ENCODE measurements at places on chromosomes 7 and 10.

GRCh38 chr7:74708569-74709275 lies 51.2 kb downstream of the GTF2I start:
- DNase-seq = no peak

DNA sequence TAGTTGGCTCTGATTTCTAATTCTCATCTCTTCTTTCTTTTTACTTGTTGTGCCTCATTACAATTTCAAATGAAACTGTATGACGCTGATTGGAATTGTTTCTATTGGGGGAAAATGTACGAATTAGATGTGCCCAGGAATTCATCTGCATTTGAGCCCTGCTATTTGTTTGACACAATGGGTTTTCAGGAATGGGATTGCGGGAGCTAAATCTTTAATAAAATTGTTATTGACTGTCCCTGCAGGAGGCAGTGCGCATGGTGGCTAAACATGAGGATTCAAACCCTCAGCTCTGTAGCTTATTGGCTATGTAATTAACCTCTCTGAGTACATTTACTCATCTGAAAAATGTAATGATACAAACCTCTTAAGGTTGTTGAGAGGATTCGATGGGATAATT lies 181.6 kb downstream of the NXPH1 start:
- DNase-seq = no peak

DNA sequence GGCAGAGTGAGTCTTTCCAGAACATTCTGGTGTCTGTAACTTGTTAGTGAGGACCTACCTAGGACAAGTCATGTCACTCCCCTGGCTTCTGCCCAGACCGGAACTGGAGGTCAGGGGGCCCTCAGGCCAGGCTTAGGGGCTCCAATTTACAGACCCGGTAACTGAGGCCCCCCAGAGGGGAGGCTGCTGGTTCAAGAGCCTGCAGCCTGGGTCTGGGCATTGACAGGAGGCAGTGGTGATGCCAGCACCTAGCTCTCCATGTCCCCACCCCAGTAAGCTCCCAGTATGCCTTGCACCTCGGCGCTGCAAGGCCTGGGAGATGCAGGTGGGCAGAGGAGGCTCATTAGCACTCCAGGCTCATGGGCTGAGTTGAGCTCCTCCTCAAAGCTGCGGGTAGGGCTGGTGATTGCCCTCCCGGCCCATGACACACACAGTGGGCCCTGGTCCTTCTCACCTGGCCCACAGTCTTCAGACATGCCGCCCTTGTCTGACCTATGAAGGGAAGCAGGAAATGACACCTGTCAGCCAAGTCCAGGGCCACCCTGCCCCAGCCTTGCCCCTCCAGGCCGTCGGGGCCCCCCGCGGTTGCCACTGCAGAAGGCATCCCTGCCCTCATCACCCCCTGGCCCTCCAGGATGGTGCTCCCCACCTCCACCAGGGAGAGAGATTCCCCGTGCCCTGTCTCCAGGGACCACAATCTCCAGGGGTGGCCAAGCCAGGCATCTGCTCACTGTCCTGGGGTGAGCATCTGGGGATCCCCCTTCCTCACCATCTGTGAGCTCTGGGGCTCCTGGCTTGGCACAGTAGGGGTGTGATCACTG lies 88.3 kb upstream of the TMEM248 start:
- DNase-seq = no peak

DNA sequence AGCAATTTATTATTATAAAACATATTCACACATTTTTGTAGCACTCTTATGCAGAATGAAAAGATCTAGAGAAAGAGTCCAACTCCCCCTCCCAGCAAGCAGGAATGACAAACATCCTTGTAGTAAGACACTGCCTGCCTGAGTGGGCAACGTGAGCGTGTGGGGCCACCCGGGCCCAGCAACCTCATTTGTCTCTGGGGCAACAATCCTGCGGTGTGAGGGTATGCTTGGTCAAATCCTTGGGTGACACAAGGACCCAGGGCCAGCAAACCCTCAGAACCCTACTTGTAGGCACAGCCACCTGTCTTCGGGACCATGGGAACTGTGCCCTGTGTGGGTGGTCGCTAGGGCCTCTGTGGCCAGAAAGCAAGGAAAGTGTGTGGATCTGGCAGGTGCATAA lies 10.7 kb downstream of the RHEB start:
- DNase-seq = no peak

- DNase-seq = no peak
Measured at GRCh38 chr10:69276503-69276902, 1.8 kb upstream of the HK1 start.

- no peak for DNase-seq
Measured at GRCh38 chr10:114432566-114433093, 28.3 kb upstream of the AFAP1L2 start.

GRCh38 chr10:67506083-67506756 lies 189.8 kb downstream of the CTNNA3 start:
- no peak for DNase-seq

GRCh38 chr7:36871863-36872262 lies 147.6 kb upstream of the AOAH start:
- no peak for DNase-seq

DNA sequence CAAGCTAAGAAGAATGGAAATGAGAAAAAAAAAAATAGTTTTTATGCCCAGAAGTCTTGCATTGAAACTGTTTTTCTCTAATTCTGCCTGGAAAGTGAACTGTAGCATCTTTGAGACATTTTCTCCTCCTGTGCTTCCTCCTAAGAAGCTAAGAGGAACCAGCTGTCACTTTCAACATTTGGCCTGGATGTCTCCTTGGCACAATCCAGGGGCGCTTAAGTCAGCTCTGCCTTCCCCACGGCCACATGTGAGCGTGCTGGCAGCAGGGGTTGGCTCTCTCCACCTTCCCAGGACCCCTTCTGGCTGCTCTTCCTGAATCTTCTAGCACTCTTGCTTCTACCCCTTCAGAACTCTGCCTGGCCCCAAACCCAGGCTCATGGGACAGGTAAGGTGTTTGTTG lies 289.6 kb upstream of the ADARB2 start:
- DNase-seq = no peak

- DNase-seq = no peak
Measured at GRCh38 chr10:59626523-59626869, 83.2 kb downstream of the SLC16A9 start.

- DNase-seq = no peak
Measured at GRCh38 chr7:27148031-27148755, 619 bp upstream of the HOXA6 start.

DNA sequence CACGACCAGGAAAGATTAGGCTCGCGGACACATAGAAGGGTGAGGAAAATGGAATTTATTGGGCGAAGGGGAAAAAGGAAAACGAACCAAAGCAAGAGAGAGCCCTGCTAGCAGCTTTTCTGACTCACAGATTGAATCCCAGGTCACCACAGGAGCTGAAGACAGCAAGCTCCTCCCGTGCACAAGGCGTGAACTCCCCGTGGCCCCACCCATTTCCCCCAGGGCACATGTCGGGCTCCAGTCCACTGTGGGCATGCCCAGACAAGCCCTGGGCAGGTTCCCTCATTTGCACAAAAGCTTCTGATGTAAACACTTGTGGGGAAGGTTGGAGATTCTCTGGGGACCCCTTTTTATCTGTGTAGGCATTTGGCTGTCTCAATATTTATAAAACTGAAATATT lies 582.4 kb downstream of the SUGCT start:
- DNase-seq = no peak

DNA sequence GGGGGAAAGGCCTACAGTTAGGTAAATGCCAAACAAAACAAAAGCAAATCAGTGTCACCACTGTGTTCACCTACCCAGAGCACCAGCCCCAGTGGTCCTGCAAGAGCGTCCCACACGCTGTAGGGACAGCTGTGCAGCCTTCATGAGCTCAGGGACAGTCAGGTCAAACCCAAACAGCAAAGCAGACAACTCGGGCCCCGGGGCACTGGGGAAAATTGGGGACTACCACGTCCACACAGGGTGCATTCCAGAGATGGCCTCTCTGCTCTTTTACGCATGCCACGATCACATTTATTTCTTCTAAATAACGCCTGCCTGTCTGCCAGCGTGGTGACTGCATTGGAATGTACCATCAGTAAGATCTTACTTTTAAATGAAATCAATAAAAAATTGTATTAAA lies 21.7 kb downstream of the EBF3 start:
- DNase-seq = no peak

- no peak for DNase-seq
Measured at GRCh38 chr10:132182591-132182990, 4.2 kb upstream of the DPYSL4 start.

DNA sequence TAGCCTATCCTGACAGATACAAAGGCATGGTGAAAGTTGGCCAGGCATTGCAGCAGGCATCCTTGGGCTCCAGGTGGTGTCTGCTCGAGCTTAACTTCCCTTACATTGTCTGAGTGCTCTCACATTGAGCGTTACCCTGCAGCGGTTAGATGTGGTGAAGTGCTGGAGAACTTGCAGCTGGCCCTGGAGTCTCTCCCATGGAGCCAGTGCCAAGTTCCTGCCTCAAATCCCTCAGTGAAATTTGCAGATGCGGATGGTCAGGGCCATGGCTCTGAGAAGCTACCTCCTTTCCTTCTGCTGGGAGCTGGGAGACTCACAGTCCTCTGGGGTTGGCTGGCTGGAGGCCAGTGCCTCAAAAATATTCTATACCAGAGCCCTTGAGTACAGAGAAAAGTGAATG lies 3.3 kb upstream of the ZNF746 start:
- no peak for DNase-seq

DNA sequence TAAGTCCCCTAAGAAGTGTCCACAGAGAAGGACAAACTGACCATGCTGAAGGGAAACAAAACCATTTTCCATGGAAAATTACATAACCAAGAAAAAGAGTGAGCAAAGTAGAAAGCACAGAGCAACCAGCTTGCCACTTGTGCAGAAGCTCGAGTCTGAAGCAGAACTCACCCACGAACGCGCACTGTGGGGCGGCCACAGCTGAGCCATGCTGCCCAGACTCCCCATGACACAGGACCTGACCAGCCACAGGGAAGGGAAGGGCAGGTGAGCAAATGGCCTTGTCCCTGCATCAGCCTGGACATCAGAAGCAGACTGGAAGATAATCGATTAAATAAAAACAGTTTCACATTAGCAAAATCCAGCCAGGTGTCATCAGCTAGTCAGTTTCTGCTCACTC lies 95.7 kb downstream of the TCERG1L start:
- DNase-seq = no peak

DNA sequence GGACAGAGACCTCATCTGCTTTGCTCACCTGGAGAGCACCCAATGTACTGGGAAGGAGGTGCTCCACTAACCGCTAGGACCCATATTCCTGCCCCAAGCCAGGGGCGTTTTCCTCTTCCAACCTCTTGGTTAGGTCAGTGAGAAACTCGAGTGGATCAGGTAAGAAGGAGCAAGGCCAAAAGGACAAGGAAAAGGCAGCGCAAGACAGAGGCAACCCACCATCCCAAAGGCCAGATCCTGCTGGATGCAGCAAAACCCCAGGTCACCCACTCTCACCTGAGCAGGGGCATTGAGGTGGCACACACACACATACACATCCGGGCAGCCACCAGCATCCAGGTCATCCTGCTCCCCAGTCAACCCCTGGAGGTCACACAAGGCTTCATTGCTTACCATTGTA lies 105.1 kb downstream of the GRID1 start:
- DNase-seq = no peak

GRCh38 chr10:119302172-119302571 lies 94.8 kb downstream of the GRK5 start:
- no peak for DNase-seq

DNA sequence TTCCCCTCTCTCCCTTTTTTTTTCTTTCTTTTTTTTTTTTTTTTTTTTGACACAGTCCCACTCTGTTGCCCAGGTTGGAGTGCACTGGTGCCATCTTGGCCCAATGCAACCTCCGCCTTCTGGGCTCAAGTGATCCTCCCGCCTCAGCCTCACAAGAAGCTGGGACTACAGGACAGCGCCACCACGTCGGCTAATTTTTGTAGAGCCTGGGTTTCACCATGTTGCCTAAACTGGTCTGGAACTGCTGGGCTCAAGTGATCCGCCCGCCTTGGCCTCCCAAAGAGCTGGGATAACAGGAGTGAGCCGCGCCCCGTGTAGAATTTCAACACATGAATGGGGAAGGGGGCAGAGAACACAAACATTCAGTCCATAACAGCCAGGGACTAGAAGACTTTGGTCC lies 2.6 kb upstream of the SP4 start:
- no peak for DNase-seq

DNA sequence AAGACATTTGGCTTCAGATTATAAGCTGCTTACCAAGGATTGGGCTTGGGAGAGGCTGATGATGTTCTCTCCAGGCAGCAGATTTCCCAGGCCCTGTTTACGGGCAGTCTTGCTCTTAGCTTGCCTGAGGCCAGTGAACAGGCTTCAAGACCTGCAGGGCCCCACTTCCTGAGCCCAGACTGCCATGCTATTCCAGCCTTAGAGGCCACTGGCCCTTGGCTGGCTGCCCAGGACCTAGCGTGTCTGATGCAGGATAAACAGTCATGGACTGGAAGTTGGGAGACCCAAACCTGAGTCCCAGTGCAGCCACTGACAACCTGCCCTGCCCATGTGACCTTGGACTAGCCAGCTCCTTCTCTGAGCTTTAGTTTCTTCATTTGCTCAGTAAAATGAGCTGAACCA lies 2.9 kb downstream of the PRXL2A start:
- no peak for DNase-seq

DNA sequence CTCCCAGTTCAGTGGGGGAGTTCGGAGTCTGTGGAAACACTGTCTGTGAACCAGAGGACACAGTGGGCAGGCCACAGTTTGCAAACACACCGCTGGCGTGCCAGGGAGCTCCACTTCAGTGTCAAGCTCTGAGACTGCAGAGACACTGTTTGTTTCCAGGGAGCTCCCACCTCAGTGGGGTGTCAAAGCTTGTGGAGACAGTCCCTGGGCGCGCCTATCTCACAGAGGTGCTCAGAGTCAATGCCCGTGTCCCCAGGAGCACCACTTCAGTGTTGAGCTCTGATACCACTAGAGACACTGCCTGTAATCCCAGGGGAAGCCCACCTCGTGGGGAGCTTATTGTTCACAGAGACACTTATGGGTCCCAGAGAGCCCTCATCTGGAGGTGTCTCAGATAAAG lies 4.3 kb downstream of the MYO1G start:
- DNase-seq = no peak

- DNase-seq = no peak
Measured at GRCh38 chr10:63964406-63964805, 443.2 kb downstream of the REEP3 start.

- no peak for DNase-seq
Measured at GRCh38 chr10:64134676-64135075, 613.5 kb downstream of the REEP3 start.

GRCh38 chr10:64571056-64571455 lies 1049.9 kb downstream of the REEP3 start:
- no peak for DNase-seq

- no peak for DNase-seq
Measured at GRCh38 chr7:140903741-140904480, 20.8 kb downstream of the BRAF start.

DNA sequence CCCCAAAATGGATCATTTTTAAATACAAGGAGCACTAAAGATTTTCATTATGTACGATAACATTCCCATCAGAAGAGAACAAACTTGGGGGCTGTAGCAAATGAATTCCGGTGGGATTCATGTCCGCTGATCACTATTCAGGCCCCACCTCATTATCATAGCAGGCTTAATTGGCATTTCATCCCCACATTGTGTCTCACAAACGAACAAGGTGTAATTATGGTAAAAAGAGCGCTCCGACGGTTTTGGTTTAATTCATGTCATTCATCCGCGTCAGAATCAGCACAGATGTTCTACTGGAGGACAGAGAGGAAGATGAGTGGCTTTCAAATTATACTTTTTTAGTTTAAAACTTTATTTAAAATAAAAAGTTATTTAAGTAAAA lies 124.7 kb downstream of the MAD1L1 start:
- no peak for DNase-seq
